ENCODE measurements at places on chromosomes 12 and 14.
A peak's percentile ranks its signal among the peaks of the same experiment; 100 is the strongest.

DNA sequence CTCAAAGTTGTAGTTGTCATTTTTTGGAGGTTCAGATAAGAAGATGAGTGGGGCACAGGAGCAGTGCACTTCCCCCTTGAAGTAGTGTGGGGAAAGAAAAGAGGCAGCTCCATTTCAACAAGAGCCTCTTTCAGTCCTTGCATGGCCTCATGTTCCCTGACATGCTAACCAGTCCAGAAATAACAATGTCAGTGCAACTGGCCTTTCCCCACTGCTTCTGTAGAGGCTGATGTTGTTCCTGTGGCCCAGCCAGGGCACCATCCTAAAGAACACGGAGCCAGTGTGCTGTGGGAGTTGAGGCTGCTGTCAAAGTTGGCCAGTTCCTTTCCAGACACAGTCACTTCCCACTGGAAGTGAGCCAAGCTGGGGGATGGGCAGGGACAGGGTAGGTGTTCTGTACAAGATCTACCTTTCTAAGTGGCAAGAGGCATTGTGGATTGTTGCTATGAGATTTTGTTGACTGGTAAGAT lies 77.7 kb upstream of the SLC38A2 start:
- DNase-seq = peak; percentile 22

- no peak for DNase-seq
Measured at GRCh38 chr12:123843912-123844748, 82.0 kb downstream of the DNAH10 start.

DNA sequence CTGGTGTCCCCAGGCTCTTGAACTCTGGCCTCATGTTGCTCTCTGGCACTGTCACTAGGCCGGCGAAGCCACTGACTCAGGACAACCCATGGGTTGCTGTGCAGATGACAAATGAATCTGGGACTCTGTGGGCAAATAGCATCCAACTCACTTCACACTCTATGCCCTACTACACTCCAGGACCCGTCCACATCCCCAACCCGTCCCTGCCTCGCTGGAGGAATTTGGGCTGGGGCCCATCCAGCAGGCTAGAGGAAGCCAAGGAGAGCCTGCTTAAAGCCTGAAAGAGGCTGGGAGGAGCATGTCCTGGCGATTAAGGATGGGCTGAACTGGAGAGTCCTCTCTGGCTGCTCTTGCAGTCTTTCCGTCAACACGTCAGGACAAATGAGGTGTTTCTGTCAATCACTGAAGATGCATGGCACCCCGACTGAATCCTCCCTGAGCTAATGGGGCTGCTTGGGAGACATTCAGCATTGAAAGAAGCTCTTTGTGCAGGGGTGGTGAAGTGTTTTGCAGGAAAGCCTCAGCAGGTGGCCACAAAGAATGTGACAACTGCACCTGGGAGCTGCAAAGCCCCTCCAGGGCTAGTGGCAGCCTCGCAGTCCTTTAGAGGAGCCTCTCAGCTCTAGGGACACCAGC lies 71.7 kb downstream of the ANO2 start:
- no peak for DNase-seq

- no peak for DNase-seq
Measured at GRCh38 chr14:23577004-23577681, 1.4 kb downstream of the JPH4 start.

DNA sequence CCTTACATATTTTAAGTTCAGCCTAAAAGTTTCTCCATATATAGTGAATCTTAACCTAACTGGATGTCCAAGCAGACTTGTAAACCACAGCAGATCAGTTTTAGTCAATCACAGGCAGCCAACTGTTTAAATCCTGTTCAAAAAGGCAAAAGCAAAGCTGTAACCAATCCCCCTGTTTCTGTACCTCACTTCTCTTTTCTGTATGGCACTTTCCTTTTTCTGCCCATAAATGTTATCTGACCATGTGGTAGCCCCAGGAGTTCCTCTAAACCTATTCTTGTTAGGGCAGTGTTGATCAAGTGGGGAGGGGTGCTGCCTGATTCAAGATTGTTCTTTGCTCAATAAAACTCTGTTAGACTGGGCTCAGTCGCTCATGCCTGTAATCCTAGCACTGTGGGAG lies 8.5 kb upstream of the DACT1 start:
- DNase-seq = no peak

DNA sequence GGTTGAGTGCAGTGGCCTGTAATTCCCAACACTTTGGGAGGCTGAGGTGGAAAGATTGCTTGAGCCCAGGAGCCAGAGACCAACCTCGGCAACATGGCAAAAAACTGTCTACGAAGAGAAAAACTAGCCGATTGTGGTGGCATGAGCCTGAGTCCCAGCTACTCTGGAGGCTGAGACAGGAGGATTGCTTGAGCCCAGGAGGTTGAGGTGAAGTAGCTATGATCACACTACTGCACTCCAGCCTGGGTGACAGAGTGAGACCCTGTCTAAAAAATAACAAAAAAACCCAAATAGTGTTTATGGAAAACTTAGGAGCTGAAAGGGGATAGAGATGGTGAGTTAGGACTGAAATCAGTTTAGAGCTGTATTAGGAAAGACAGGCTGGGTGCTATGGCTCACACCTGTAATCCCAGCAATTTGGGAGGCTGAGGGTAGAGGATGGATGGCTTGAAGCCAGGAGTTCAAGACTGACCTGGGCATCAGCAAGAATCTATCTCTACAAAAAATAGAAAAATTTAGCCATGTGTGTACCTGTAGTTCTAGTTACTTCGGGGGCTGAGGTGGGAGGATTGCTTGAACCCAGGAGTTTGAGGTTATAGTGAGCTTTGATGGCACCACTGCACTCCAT lies 9.7 kb downstream of the PNN start:
- DNase-seq = no peak

DNA sequence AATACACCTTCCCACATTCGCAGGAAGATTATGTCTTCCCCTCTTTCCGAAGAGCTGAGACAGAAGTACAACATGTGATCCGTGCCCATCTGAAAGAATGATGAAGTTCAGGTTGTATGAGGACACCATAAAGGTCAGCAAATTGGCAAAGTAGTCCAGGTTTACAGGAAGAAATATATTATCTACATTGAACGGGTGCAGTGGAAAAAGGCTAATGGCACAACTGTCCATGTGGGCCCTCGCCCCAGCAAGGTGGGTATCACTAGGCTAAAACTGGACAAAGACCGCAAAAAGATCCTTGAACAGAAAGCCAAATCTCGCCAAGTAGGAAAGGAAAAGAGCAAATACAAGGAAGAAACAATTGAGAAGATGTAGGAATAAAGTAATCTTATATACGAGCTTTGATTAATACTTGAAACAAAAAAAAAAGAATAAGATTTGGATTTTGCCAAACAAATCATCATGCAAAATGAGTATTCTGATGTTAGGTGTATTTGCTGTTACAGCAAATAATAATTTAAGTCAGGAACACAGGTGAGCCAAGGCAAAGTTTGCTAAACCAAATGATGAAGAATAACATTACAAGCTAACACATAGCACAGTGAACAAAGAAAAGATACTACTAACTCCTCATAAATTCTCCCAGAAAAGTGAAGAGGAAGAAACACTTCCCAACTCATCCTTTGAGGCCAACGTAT lies 30.6 kb downstream of the FAM186A start:
- no peak for DNase-seq

DNA sequence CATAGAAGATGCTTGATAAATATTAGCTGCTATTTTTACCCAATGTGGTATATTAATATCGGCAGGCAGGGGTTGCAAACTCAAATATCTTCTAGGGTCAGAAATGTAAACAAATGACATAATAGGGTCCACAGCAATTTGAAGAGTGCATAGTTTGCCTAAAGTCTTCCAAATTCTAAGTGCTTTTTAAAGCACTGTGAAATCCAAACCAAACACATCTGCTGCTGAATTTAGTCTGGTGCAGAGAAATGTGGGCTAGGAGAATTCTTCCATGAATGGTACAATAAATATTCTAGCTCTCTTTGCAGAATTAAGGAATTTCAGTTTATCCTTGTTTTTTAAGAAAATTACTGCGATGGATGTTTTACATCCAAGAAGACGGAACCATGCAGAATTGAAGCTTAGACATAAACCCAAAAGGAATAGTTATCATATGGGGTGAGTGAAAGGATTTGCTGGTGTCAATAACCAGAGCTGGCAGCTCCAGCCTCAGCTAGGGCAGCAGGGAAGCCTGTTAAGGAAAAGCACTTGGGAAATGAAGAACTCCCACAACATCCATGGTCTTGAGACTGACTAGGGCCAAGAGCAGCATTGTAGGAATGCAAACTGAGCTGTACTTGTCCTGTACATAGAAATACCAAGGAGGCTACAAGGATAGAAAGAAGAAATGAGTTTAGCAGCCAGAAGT lies 65.5 kb downstream of the PTPRR start:
- no peak for DNase-seq

DNA sequence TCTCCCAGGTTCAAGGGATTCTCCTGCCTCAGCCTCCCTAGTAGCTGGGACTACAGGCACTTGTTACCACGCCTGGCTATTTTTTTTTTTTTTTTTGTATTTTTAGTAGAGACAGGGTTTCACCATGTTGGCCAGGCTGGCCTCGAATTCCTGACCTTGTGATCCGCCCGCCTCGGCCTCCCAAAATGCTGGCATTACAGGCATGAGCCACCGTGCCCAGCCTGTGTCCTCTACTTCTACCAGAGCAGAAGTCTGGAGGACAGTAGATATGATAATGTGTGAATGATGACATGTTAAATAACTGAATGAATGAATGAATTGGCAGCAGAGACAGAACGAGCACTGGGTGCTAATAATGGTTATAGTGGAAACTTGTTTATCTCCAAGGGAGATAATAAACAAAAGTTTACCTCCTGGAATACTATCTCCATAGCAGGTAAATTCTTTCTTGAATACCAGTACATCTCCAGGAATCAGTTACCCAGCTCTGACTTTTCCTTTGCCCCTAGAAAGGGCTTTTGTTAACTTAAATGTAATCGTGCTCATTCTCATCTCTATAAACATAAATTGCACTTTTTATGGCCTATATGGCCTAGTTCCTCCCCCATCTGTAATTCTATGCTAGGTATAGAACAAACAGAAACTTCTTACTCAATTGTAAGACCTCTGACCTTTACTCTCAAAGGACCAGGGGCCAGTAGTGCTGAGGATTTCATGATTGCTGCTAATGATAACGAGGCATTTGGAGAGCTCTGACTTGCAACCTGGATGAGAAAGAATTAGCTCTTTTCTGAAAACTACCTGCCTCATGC lies 7.2 kb upstream of the LGALS3 start:
- DNase-seq = no peak

- DNase-seq = no peak
Measured at GRCh38 chr12:2697057-2697800, 97.5 kb upstream of the FKBP4 start.
